ENCODE measurements at places on chromosomes 6 and 20.

DNA sequence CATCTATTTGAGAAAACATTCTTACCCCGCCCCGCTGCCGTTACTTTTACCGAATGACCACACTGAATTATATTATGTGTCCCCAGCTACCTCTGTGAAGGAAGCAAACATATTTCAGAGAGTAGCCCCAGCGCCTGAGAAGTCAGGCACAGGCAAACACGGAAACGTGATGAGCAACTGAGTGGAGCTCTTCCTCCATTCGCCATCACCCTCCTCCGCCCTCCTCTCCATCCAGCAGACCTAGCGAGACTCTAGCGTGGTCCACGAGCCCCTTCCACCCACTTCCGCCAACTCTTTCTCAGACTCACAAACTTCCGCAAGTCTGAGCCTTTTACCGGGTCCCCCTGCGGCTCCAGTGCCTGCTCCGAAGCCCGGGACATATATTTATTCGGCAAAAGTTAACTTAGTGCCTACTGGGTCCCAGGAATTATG, 582 bp downstream of the SNRPB start:
- peak; percentile 72 for DNase-seq

- no peak for DNase-seq
Measured at GRCh38 chr6:30747902-30748769, 3.8 kb upstream of the IER3 start.

- DNase-seq, result no peak
Measured at GRCh38 chr6:43223175-43223574, 6.1 kb downstream of the DNPH1 start.

- no peak for DNase-seq
Measured at GRCh38 chr20:9989066-9989724, 45.6 kb upstream of the ANKEF1 start.

DNA sequence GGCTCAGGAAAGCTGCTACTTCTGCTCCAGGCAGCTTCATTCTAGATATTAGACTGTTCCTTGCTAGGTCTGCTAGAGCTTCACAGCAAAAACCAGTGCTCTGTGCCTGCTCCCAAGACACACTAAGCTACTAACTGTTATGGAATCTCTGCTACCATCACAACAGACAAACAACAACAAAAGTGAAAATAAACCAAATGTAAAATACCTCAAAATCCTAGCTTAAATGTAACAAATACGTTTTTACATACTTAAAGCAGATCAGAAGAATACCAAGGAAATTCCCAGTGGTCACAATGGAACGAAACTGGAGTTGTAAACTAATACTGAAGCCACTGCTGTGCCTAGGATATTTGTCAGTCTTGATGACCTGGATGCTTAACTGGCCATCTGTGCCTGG, 84.6 kb upstream of the EZR start:
- DNase-seq, result no peak

- no peak for DNase-seq
Measured at GRCh38 chr20:11780765-11781369, 136.8 kb upstream of the BTBD3 start.

DNA sequence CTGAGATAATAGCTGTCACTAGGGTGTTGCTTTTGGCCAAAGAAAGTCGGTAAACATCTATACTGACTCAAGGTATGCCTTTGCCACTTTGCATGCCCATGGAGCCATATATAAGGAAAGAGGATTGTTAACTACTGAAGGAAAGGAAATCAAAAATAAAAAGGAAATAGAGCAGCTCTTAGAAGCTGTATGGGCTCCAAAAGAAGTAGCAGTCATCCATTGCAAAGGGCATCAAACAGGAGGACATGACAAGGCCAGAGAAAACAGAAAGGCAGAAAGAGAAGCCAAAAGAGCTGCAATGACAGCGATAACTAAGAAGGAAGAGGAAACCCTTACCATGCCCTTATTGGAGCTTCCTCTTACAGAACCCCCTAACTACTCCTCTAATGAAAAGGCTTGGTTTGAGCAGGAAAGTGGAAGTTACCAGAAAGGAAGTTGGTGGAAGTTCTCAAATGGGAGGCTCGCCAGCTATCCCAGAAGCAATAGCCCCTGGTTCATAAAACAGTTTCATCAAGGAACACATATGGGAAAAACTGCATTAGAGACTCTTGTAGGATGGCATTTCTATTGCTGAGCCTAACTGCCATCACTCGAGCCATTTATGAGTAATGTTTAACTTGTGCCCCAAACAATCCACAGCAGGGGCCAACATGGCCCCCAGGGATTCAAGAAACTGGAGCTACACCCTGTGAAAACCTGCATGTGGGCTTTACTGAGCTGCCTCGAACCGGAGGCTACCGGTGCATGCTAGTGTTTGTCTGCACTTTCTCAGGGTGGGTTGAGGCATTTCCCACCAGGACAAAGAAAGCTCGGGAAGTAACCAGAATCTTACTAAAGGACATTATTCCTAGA, 7.0 kb downstream of the IL22RA2 start:
- DNase-seq, result no peak

- DNase-seq, result no peak
Measured at GRCh38 chr6:21741221-21742109, 147.9 kb downstream of the SOX4 start.

- DNase-seq, result no peak
Measured at GRCh38 chr20:59451641-59452040, 151.2 kb downstream of the EDN3 start.

DNA sequence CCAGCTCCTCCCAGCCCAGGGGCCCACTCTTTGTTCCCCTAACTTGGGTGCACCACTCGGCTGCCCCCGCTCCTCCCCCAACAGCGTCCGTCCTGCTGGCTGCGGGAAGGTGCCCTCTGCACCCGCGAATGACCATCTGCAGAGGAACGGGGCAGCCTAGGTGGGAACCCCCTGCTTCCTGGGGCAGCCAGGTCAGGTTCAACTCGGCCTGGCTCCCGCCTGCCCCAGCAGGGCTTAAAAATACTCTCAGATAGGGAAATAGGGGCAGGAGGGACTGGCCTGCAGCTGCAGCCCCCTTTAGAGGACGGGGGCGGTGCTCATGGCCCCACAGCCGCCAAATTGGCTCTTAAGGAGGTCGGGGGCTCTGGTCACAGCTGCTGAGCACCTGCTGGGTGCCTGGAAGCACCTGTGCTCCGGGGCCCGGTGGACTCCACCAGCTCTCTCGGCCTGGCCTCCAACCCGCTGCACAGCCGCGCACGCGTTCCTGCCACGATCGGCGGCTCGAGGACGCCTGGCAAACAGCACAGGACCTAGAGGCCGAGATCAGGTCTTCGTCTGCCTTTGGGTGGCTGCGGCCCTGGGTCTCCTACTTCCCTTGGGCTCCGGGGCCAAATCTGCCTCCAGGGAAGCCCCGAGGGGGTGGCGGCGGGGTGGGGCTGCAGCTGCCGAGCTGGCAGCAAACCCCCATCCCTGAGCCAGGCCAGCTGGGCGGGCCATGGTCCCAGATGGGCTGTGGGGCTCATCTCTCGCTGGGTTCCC, 700 bp upstream of the LAMA5 start:
- DNase-seq, result no peak

- DNase-seq, result no peak
Measured at GRCh38 chr20:33124261-33124660, 43.7 kb upstream of the BPIFA2 start.

DNA sequence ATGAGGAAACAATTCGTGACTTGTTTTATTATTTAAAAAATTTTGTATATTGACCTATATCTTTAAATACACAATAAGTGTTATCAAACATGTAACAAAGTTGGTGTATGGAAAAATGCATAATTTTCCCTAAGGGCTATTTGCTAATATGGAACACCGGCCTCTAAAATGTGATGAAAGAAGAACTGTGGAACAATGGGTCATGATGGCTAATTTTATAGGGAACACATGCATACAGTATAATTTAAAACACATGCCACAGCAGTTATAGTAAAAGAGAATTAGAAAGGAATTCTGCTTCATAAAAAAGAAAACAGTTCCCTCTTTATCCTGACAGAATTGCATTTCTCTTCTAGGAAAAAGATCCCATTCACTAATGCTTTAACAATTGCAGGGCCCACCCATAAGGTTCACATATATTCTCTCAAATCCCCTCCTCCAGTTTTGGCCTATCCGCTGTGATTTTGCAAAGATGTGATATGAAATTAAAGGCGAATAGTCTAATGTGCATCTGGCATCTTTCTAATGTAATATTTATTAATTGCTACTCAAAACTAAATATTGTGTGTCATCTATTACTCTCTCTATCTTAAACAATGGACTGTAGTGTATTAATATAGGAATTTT, 628.1 kb upstream of the CITED2 start:
- DNase-seq, result no peak

DNA sequence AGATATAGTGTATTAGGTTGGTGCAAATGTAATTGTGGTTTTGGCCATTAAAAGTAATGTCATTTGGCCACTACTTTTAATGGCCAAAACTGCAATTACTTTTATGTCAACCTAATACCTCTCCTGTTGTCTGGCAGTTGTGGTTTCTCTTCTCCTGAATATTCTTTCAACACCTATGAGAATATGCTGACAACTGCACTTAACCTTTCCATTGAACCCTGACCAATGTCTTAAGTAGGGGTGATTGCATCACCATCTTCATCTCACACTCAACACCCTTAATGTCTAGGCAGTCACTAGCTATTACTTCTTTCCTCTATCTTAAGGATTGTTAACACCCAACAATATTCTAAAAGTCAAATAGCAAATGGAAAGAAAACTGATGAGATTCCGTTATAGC, 200.5 kb upstream of the HSF2 start:
- no peak for DNase-seq

- DNase-seq, result no peak
Measured at GRCh38 chr6:138590796-138591709, 91.8 kb upstream of the NHSL1 start.

GRCh38 chr6:163414946-163415619, 565 bp downstream of the QKI start:
- no peak for DNase-seq

GRCh38 chr20:1855109-1855508, 40.1 kb upstream of the SIRPA start:
- no peak for DNase-seq

- no peak for DNase-seq
Measured at GRCh38 chr6:168626046-168626602, 185.1 kb downstream of the SMOC2 start.

- no peak for DNase-seq
Measured at GRCh38 chr6:3612341-3613041, 139.0 kb downstream of the PXDC1 start.

DNA sequence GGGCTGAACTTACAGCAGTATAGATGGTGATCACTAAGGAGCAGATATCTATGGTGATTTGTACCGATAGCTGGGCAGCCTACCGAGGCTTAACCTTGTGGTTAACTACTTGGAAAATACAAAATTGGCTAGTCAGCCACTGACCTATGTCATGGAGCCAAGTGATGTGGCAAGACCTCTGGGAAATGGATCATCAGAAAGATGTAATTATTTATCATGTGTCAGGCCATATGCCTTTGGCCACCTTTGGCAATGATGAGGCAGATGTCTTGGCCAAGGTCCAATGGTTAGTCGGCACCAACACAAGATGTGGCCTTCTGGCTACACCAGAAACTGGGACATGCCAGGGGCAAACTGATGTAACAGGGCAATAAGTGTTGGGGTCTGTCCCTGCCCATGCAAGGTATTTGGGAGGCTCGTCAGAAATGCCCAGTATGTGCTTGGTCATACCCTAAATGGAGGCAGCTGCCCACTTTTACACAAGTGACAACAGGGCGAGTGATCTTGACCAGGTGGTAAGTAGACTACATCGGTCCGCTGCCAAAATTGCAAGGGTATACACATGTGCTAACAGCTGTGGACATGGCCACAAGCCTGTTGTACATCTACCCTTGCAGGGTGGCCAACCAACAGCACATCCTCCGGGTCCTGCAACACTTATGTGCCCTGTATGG, 30.1 kb downstream of the HDDC2 start:
- no peak for DNase-seq

DNA sequence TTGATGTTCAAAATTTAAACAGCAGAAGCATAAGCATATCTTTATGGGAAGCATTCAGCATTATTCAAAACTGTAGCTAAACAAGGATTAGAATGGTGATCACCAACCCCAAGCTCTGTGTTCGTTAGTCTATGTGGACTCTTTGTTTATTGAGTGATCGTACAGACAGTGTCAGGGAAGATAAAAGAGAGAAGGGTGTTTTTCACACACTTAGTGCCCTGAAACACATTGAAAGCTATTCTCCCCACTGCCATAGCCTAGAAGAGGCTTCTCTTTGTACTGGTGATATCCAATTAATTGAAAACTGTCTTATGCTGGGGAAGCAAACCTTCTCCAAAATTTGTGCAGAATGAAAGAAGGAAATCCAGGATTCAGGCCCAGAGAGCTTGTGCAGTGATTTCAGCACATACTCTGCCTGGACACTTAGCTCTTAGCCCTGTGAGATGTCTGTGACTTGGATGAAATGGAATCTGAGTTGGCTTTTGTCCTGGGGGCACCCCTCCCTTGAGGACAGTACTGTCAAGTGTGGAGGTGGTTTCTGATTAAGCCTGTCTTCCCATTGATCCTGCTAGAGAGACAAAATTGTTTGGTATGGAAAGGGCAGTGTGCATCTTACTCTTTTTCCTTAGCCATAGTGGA, 125.7 kb upstream of the MTHFD1L start:
- DNase-seq, result no peak

GRCh38 chr20:3711484-3711941, 887 bp downstream of the SIGLEC1 start:
- DNase-seq, result no peak

- DNase-seq, result no peak
Measured at GRCh38 chr6:168660400-168660945, 219.5 kb downstream of the SMOC2 start.

DNA sequence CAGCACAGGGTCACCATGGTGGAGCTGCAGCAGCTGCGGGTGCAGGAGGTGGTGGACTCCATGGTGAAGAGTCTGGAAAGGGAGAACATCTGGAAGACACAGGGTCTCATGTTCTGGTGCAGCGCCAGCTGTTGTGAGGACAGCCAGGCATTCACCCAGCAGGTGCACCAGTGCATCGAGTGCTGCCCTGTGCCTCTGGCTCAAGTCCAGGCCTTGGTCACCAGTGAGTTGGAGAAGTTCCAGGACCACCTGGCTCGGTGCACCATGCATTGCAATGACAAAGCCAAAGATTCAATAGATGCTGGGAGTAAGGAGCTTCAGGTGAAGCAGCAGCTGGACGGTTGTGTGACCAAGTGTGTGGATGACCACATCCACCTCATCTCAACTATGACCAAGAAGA, 22.9 kb upstream of the RIPK1 start:
- DNase-seq, result no peak

- no peak for DNase-seq
Measured at GRCh38 chr20:45456632-45457031, 12.9 kb upstream of the WFDC2 start.

- no peak for DNase-seq
Measured at GRCh38 chr20:4512891-4513550, 208.7 kb upstream of the PRND start.

DNA sequence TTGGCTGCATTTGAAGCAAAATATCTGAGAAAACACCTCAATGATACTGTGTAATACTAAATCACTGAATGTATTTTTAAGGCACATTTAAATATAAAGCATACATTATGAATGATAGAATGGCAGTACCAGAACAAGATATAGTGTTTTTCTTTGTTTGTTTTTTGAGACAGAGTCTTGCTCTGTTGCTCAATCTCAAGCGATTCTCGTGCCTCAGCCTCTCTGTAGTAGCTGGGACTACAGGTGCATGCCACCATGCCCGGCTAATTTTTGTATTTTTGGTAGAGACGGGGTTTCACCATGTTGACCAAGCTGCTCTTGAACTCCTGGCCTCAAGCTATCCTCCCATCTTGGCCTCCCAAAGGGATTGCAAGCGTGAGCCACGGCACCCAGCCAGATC, 2.3 kb upstream of the BICRAL start:
- DNase-seq, result no peak

- DNase-seq, result peak; percentile 86
Measured at GRCh38 chr6:41723530-41724227, 11.7 kb downstream of the TFEB start.

Data from CD4-positive, alpha-beta T cell treated with Interleukin-15 for 1 hour (primary cell).